ENCODE measurements at places on chromosomes 6 and 20.

DNA sequence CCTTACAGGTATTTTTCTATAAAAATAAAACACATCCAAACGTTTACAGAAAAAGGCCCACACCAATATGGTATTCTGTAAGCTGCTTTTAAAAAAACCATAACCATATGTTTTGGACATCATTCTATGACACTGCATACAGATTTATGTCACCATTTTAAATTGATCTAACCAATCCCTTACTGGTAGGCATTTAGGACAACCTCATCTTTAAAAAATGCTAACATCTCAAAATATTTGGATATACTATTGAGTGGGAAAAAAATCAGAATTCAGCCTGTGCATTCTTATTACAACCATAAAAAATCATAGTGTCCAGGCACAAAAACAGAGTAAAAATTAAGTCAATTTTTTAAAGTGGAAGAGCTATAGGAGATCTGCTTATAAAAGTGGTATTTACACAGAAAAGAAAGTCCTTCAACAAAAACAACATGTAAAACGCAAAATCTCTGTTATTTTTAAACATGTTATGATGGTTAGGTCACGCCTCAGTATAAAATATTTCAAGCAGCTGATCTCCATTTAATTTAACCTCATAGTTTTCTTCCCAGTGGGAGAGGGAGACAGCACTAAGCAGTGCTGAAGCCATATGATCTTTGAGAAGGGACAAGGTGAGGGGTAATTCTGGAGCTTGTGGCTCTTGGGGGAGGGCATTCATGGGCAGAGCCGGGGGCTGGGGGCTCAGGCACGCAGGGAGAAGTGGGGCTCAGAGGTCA lies 21.2 kb downstream of the TRAM2 start:
- no peak for DNase-seq

GRCh38 chr20:1371830-1372539 lies 20.9 kb downstream of the FKBP1A start:
- no peak for DNase-seq

- DNase-seq: no peak
These were observed 9.9 kb upstream of the ID4 start for GRCh38 chr6:19827247-19827646.

DNA sequence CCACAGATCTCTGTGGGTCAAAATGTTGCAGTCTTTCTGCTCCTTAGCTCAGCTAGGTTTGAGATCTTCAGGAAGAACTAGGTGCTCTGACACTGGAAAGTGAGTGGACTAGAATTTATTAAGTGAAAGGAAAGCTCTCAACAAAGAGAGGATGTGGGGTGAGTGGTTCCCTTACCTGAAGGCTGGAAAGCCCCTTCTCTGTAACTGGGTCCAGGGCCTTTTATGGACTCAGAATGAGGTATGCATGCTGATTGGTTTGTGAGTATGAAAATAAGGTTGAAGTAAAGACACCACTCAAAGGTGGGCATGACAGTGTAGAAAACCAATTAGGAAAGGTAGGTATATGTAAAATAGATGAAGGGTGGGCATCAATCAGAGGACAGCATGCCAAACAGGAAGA lies 485.5 kb downstream of the CD109 start:
- DNase-seq: no peak

DNA sequence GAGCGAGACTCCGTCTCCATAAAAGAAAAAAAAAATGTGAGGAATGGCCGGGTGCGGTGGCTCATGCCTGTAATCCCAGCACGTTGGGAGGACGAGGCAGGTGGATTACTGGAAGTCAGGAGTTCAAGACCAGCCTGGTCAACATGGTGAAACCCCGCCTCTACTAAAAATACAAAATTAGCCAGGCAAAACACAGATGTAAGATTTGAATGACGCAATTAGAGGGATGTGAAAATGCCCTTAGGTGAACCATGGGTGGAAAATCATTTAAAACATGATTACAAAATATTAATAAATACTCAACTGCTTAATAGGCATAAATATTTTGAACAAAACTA lies 20.9 kb downstream of the COL9A3 start:
- no peak for DNase-seq

- peak; percentile 85 for DNase-seq
These were observed 65.2 kb downstream of the CDS2 start for GRCh38 chr20:5191829-5192569.

- DNase-seq: no peak
These were observed 39.5 kb upstream of the STXBP5 start for GRCh38 chr6:147164761-147165160.

- DNase-seq: no peak
These were observed 7.7 kb upstream of the SCP2D1 start for GRCh38 chr20:18805881-18806280.

Data from eye (tissue), 1 donor.